Ovary (tissue), 10 donors: ENCODE measurements at places on chromosomes 6 and 20. TPM values are rescaled to one million over a fixed set of nuclear protein-coding genes. Genes with fewer than 3 reads are reported as not detected.

DNA sequence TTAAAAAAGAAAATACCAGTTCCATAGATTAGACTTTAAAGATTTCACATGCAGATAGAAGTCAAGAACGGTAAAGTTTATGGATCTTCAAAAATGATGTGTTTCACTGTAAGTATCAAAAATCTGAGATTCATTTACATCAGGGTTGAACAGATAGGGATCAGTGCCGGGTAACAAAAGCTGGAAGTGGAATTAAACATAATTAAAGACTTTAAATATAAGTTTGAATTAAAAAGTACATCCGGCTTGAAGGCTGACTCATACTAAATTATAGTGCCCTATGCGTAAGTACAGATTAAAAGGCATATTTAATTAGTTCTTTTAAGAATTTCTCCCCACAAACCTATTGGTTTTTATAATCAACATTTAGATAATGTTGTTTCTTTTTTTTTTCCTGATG, 312.7 kb downstream of the PRL start:
- no peak overlapping the region for H3K4me3 ChIP-seq
- peaks cover 5% of the 10 kb centered on the region for H3K4me1 ChIP-seq
- DNase-seq: no peak
- no peaks in the 10 kb centered on the region for H3K27me3 ChIP-seq
- H3K36me3 ChIP-seq: no peaks in the 10 kb centered on the region

SAMD3 gene
- total RNA-seq: 0.81 TPM

- DNase-seq: no peak
- H3K36me3 ChIP-seq: no peaks in the 10 kb centered on the region
- H3K4me3 ChIP-seq: no peak overlapping the region
- H3K4me1 ChIP-seq: no peaks in the 10 kb centered on the region
Measured at GRCh38 chr6:54267798-54268197, 40.4 kb upstream of the TINAG start.

DNA sequence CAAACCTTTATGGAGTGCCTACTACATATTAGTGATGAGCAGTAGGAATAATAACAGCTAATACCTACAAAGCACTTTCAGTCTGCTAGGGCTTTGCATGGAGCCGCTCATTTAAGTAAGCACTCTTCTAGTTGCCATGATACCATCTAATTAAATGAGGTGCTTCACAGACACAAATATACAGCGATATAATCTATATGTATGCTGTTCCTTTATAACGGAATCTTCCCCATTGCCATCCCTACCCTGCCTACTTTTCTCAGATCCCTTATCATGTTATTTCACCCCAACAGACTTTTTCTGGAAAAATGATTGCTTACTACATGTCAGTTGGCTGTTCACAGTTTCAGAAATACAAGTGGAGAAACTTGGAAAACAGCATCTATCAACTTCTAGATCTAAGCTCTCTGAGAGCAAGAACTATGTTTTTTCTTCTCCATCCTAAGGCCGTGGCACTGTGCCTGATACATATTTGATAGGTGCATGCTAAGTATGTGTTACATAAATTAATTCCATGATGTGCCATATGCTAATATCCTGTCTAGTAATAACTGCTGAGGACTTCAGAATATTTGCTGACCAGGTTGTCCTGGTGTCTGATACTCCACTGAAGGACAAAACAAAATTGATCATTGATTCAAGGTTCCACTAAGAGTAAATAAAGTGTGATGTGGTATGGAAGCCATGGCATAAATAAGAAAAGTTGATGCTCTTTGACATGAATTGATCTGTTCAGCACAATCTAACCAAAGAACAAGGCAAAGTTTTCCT, 124.6 kb downstream of the GMPR start:
- no peak for DNase-seq
- no peaks in the 10 kb centered on the region for H3K27me3 ChIP-seq
- no peak overlapping the region for H3K27ac ChIP-seq
- H3K4me1 ChIP-seq: peaks cover 5% of the 10 kb centered on the region
- no peaks in the 10 kb centered on the region for H3K36me3 ChIP-seq

GRCh38 chr20:58133020-58133808, 95.2 kb downstream of the ANKRD60 start:
- H3K4me3 ChIP-seq: no peak overlapping the region
- no peak overlapping the region for H3K27ac ChIP-seq
- DNase-seq: no peak

- no peak for DNase-seq
- no peaks in the 10 kb centered on the region for H3K36me3 ChIP-seq
- H3K4me1 ChIP-seq: no peaks in the 10 kb centered on the region
- H3K27me3 ChIP-seq: no peaks in the 10 kb centered on the region
Measured at GRCh38 chr6:31222496-31222895, 49.4 kb downstream of the HLA-C start.

DNA sequence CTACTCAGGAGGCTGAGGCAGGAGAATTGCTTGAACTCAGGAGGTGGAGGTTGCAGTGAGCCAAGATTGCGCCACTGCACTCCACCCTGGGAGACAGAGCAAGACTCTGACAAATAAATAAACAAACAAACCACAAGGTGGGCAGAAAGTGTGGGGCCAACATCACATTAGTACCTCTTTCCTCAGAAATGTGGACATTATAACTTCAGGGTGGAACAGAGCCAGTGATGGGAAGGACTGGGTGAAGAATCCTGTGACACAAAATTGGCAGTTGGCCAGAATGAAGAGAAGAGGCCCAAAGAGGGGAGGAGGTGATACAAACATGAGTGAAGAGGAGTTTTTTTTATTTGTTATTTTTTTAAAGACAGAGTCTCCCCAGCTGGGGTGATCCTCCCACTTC, 50.6 kb downstream of the NUP153 start:
- H3K36me3 ChIP-seq: no peaks in the 10 kb centered on the region
- no peaks in the 10 kb centered on the region for H3K4me1 ChIP-seq
- H3K27me3 ChIP-seq: no peaks in the 10 kb centered on the region
- DNase-seq: no peak

- H3K4me3 ChIP-seq: no peak overlapping the region
- H3K27me3 ChIP-seq: no peaks in the 10 kb centered on the region
- no peaks in the 10 kb centered on the region for H3K36me3 ChIP-seq
- no peak overlapping the region for H3K27ac ChIP-seq
- H3K4me1 ChIP-seq: no peaks in the 10 kb centered on the region
Measured at GRCh38 chr6:50089911-50090310, 40.2 kb upstream of the DEFB112 start.
